Renal pelvis (tissue), 12 donors: ENCODE measurements at places on chromosomes 1 and 21. TPM values are rescaled to one million over a fixed set of nuclear protein-coding genes. Genes with fewer than 3 reads are reported as not detected.

The MROH9 gene
- not detected for polyA plus RNA-seq

The MTARC2 gene
- polyA plus RNA-seq = 47.8 TPM

The ERRFI1 gene
- polyA plus RNA-seq = 21.4 TPM

The CHODL gene
- 45.3 TPM for polyA plus RNA-seq

The SF3B4 gene
- polyA plus RNA-seq = 76.5 TPM

The TMEM269 gene
- polyA plus RNA-seq = 1.2 TPM

The ESRRG gene
- polyA plus RNA-seq = 33.7 TPM

The KRTAP19-3 gene
- polyA plus RNA-seq = not detected

The STMN1 gene
- 1,257 TPM for polyA plus RNA-seq

The CRYAA gene
- polyA plus RNA-seq = not detected

The LMO4 gene
- polyA plus RNA-seq = 122 TPM

The NR5A2 gene
- polyA plus RNA-seq = 1.8 TPM

The ACTN2 gene
- 2.2 TPM for polyA plus RNA-seq

The PAPPA2 gene
- polyA plus RNA-seq = 46.0 TPM

The CNIH4 gene
- polyA plus RNA-seq = 44.7 TPM

The NLRP3 gene
- polyA plus RNA-seq = 0.94 TPM

The CAMK1G gene
- polyA plus RNA-seq = 5.4 TPM
